ENCODE measurements at places on chromosomes 11 and 22.

DNA sequence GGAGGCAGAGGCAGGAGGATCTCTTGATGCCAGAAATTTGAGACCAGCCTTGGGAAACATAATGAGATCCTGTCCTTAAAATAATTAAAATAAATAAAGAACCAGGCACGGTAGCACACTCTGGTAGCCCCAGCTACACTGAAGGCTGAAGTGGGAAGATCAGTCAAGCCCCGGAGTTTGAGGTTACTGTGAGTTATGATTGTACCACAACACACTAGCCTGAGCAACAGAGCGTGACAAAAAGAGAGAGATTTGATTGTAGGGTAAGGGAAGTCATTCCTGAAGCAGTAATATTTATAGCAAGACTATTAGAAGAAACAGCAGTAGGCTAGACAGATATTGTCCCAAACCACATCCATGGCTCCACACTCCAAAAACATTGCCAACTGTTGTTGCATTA lies 1408.4 kb upstream of the TENM4 start:
- no peak for DNase-seq

GRCh38 chr11:71131861-71132260 lies 120.5 kb downstream of the SHANK2 start:
- DNase-seq: no peak

DNA sequence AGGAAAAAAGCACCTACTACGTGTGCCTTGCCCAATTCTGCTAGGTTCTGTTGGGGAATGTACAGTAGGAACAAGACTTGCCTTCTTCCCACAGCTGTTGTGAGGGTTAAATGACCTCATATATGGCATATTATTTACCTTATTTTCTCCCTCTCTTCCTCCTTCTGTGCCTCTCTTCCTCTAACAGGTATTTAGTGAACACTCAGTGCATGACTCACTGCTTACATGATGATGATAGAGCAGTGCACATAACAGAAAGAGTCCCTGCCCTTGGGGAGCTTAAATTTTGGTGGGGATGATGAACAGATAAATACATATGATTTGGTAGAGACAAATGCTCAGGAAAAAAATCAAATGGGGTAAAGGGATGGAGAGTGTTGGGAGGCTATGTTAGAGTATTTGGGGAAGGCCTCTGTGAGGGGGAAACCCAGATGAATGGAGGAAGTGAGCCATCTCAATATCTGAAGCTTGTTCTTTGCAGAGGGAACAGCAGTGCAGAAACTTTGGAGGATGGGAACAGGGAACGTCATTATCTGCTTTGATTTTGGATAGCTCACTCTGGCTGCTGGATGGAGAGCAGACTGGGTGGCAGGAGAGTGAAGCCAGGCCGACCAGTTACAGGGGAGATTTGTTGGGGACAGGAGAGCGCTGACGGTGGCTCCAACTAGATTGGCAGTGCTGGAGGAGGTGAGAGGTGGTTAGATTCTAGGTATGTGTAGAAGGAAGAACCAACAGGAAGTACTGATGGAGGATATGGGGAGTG lies 95.5 kb upstream of the TENM4 start:
- no peak for DNase-seq

- DNase-seq: no peak
These were observed 74.9 kb downstream of the JAM3 start for GRCh38 chr11:134143801-134144200.

DNA sequence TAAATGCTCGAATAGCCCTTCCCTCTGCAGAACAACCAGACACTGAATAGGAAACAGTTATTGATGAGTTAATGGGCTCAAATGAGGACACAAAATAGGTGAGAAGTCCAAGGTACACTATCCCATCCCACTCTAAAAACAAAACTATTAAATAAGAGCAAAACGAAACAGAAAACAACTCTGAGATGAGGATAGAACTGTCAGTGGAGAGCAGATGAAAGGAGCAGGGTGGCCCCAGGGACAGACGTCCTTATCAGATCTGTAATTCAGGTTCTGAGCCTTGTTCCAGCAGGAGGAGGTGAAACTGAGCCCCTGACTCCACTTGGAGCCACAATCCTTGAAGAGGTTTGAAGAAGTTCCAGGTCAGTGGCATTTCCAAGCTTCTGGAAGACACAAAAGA lies 8.5 kb upstream of the SNX19 start:
- DNase-seq: no peak

GRCh38 chr11:14361951-14362350 lies 3.0 kb upstream of the RRAS2 start:
- DNase-seq: no peak

DNA sequence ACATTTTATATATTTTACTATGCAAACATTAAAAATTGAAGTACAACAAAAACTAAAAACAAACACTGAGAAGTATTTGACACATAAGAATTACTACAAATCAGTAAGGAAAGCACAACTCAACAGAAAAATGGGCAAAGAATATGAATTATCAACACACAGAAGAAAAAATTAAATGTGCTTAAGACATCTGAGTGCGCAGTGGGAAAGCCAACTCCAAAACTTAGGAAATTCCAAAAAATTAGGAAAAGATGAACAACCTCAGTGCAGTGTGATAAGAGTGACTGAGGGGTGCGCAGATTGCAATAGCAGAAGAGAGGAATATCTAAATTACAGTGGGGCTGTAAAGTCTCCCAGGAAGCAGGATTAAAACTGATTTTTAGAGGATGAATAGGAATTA lies 1.9 kb upstream of the TMEM41B start:
- no peak for DNase-seq

- no peak for DNase-seq
These were observed 14.3 kb downstream of the AMOTL1 start for GRCh38 chr11:94782446-94782845.

DNA sequence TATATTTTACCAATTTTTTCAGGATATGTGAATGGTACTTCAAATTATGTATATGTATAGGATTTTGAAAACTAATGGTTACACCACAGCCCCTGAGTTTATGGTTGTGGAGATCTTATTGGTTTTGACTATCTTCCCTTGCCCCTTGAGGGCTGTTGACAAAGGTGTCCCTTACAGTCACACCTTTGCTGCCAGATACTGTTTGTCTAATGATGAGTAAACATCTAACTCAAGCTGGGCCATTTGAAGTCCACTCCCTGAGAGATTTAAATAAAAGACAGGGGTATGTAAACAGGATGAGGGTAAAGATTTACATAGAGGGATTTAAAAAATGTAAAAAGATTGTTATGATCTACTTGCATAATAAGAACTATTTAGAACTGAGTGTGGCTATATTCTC lies 38.9 kb upstream of the LUZP2 start:
- no peak for DNase-seq

- DNase-seq: no peak
These were observed 6.9 kb downstream of the CLCF1 start for GRCh38 chr11:67366546-67366945.

- DNase-seq: no peak
These were observed 12.7 kb downstream of the MYO18B start for GRCh38 chr22:25754527-25755202.

DNA sequence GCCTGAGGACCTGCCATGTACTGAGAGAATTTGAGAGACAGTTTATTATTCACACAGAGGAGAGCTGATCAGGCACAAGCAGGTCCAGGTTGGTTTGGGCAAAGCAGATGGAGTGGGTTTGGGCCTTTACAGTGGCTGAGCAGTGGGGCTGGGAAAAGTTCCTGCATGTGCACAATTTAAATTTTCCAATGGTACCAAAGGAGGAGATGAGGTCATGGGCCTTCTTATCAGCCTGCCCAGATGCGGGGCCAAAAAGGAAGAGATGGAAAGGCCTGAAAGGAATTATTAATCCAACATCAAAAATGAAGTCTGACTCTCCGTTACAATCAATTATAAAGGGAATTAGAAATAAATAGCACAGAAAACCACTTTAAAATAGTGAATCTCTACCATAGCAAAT lies 367.6 kb downstream of the TMEM135 start:
- no peak for DNase-seq

- DNase-seq: no peak
These were observed 6.8 kb downstream of the NHERF4 start for GRCh38 chr11:119192111-119192510.

GRCh38 chr11:128098781-128099180 lies 488.6 kb downstream of the ETS1 start:
- no peak for DNase-seq

DNA sequence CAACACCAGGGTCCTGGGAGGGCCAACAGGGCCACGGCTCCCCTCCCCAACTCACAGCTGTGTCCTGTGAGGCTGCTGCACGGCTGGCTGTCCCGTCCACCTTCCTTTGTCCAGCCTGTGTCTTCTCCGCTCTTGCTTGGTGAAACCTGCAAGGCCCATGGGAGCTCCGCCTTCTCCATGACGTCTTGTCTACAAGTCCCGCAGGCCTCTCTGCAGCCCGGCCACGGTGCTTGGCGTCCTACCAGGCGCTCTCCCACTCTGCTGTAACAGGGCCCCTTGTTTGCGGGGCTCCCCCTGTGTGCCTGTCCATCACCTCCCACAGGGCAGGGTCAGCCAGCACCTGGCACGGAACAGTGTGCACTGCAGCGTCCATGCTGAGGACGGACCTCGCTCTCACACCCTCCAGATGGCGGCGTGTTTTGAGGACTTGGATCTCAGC lies 866.8 kb downstream of the TBC1D22A start:
- no peak for DNase-seq

DNA sequence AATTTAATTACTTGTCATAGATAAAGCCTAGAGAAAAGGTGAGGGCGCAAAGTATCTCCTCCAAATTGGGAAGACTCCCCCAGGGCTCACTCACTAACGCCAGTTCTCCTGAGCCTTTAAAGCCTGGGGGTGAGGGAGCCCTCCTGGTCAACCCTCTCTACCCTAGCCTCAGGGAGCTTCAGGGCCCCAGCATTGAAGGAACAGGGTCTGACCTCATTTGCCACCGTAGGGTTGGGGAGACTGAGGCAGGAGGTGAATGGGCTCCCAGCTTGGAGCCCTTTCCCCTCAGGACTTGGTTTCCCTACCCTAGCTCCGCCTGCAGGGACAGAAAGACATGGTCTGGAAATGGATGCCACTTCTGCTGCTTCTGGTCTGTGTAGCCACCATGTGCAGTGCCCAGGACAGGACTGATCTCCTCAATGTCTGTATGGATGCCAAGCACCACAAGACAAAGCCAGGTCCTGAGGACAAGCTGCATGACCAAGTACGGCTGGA lies 1.7 kb downstream of the FOLR2 start:
- no peak for DNase-seq

DNA sequence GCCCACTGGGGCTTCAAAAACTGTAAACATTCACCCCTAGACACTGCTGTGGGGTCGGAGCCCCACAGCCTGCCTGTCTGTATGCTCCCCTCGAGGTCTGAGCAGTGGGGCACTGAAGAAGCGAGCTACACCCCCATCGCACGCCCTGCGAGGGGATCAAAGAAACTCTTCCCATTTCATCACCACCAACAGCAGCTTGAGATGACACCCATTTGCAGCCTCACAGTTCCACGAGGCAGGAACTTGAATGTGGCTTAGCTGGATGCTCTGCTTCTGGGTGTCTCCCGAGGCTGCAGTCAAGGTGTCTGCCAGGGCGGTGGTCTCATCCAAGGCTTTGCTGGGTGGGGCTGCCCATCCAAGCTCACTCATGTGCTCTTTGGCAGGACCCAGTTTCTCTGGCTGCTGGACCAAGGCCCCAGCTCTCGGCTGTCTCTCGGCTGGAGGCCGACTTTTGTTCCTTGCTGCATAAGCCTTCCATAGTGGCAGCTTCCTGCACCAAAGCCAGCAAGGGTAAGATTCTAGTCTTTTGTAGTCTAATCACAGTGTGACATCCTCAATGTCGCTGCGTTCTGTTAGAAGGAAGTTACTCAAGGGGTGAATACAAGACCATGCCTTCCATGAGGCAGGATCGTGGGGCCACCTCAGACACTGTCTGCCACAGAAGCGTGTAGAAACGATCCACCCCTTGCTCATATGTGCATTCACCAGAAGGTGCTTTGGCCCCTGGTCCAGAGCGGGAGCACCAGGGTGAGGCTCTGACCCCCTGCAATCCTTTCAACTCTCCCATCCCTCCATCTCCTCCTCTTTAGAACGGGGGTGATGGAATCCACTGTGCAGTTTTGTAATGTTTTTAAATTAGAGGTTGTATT lies 46.2 kb upstream of the SEPTIN5 start:
- no peak for DNase-seq

GRCh38 chr22:47195156-47195483 lies 432.7 kb downstream of the TBC1D22A start:
- DNase-seq: no peak

DNA sequence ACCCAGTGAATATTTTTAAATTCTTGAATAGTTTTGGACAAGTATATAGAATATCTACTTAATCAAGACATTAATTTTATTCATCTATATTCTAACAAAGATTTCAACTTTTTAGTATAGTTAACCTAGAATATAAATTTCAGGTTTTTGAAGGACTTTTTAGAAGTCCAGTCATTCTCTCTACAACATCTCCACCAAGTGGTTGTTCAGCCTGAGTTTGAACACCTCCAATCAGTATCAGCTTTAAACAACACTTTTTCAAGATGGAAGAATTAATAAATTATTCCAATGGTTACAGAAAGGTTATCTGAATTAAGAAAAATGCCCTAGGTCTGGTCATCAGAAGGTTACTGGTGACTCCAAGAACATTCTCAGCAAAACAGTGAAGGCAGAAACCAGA lies 31.8 kb downstream of the EIF3M start:
- DNase-seq: no peak

DNA sequence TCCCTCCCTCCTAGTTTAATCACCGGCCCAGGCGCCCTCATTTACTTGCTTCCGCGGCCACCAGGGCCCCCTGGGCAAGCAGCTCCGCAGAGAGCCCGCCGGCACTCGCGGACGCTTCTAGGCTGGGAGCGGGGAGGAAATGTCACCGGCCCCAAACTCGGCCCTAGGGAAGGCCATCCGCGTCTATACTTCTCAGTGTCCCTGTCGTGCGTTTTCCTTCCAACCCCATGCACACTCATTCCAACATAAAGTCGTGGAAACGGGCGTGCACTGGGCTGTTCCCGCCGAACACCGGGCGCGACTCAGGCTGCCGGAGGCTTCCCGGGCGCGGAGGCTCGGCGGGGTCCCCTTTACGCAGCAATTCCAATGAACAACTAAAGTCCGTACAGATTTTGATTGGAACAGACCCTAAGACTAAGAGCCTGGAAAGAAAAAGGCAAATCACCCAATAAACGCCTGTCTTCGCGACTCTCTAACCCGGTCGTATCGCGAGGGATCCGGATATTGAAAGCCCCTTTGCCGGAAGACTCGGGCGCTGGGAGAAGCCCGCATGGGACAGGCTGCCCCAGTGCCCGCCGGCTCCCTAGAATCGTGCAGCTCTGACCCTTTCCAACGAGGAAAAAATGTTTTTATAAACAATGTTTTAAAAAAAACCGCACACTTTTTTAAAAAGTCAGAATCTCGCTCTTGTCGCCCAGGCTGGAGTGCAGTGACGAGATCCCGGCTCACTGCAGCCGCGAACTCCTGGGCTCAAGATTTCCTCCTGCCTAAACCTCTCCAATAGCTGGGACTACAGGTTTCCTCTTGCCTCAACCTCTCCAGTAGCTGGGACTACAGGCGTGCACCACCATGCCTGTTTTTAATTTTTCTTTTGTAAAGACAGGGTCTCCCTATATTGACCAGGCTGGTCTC lies 1.3 kb upstream of the BARX2 start:
- no peak for DNase-seq

GRCh38 chr11:113137713-113138529 lies 176.5 kb upstream of the TTC12 start:
- DNase-seq: no peak

GRCh38 chr11:127023991-127024390 lies 23.4 kb upstream of the KIRREL3 start:
- DNase-seq: no peak

GRCh38 chr11:46472662-46472994 lies 81.1 kb upstream of the CHRM4 start:
- DNase-seq: no peak
